HFF-Myc (cell line): ENCODE measurements at places on chromosomes 7 and 10.
A peak's percentile ranks its signal among the peaks of the same experiment; 100 is the strongest.

DNA sequence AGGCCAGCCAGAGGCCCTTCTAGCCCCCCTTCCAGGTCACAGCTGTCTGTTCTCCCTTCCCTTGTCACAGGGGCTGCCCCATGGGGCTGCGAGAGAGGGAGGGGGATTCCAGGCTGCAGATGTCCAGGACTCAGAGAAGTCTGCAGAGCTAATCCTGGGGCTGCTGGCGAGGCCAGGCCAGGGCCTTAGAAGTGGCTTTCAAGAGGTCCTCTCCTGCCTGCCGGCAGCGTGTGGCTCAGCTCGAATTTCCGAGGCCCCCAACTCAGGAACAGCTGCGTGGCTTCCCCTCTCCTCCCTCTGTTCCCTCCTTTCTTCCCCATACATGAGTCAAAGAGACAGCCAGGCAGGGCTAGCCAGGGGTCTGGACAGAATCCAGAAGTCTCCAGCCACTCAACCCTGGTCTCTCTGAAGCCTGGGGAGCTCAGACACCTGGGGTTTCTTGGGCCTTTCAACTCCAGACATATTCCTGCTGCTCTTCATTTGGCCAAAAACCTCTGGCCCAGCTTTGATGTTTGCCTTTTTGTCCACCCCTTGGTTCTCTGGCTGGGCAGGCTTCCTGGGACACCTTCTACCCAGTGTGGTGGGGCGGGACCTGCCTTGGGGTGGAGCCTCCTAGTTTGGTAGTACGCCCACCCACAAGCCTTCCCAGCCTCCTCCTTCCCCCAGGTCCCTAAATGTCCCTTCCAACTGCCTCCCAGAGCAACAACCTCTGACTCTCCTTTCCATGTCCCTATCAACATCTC is 21.8 kb upstream of the EIF5AL1 start:
- DNase-seq = no peak

- no peak for DNase-seq
These were observed 550 bp upstream of the PLAU start for GRCh38 chr10:73910401-73910763.

GRCh38 chr10:7538970-7539654 is 127.7 kb downstream of the ITIH5 start:
- DNase-seq = no peak

DNA sequence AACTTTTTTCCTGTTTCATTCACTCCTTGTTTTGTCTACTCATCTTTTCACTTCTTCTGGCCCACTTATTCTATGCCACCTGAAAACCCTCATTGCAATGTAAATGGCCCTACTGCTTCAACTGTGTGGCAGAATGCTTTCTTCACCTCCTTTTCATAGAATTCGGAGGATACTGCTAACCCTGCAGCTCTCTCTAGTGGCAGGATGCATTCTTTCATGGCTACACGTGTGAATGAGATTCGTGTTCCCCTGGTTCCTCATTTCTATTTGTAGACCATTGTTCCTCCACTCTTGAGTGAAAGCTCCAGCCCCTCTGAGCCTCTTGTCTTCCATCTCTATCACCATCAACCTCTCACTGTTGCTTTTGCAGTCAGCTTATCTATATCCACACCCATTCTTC is 20.9 kb upstream of the CYP26C1 start:
- DNase-seq = no peak

DNA sequence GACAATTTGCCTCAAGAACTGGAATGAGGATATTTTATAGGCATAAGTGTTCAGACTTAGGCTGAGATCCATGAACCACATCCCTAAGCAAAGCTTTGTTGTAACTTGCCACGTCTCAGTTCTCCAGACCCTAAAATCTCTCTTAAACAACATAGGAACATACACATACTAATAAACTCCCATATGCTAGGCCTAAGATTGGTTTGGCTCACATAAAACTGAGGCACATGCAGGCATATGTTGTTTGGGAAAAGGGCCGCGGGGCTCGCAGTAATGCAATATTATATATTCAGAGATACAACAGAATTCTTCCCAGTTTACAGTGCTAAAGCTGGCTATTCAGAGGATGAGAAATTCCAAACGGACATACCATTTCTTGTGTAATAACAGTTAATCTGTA is 61.0 kb downstream of the DOCK4 start:
- no peak for DNase-seq

GRCh38 chr7:74587435-74588126 is 69.9 kb upstream of the GTF2I start:
- peak; percentile 78 for DNase-seq
